Liver (tissue), 10 donors: ENCODE measurements at places on chromosomes 7 and 10. TPM values are rescaled to one million over a fixed set of nuclear protein-coding genes. Genes with fewer than 3 reads are reported as not detected.

The LLCFC1 gene
- total RNA-seq, result not detected

DNA sequence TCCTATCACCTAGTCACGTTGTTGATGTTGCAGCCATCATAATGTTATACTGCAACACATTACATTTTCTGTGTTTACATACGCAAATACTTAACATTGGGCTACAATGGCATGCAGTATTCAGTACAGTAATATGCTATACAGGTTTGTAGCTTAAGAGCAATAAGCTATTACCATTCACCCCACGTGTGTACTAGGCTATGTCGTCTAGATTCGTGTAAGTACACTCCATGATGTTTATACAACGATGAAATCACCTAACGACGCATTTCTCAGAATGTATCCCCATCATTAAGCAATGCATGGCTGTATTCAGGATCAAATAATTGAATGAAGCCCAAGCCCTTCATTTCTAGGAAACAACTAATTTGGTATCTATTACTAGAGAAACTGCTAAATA is 43.4 kb upstream of the C1GALT1 start:
- no peak for DNase-seq

The OR2A42 gene
- not detected for total RNA-seq

The STEAP1 gene
- 37.1 TPM for total RNA-seq
